ENCODE measurements at places on chromosomes 7 and 10. TPM values are rescaled to one million over a fixed set of nuclear protein-coding genes. Genes with fewer than 3 reads are reported as not detected.

Gene BICC1
- total RNA-seq: 124 TPM

Gene MYOZ1
- total RNA-seq: 0.20 TPM

Gene GJD4
- 0.10 TPM for total RNA-seq

Gene CELF2
- total RNA-seq: 18.1 TPM

Gene FAM13C
- 5.0 TPM for total RNA-seq

Gene ZC3HAV1L
- total RNA-seq: 23.7 TPM

Data from smooth muscle cell of the pulmonary artery (primary cell).